ENCODE measurements at places on chromosomes 13 and 19. TPM values are rescaled to one million over a fixed set of nuclear protein-coding genes. Genes with fewer than 3 reads are reported as not detected.

GRCh38 chr19:5358173-5358800 lies 17.7 kb upstream of the PTPRS start:
- H3K4me1 ChIP-seq, result peaks cover 3% of the 10 kb centered on the region
- DNase-seq, result no peak
- H3K27me3 ChIP-seq, result peaks cover 16% of the 10 kb centered on the region
- no peak overlapping the region for H3K27ac ChIP-seq
- H3K4me3 ChIP-seq, result no peak overlapping the region

Gene ELSPBP1
- not detected for total RNA-seq

DNA sequence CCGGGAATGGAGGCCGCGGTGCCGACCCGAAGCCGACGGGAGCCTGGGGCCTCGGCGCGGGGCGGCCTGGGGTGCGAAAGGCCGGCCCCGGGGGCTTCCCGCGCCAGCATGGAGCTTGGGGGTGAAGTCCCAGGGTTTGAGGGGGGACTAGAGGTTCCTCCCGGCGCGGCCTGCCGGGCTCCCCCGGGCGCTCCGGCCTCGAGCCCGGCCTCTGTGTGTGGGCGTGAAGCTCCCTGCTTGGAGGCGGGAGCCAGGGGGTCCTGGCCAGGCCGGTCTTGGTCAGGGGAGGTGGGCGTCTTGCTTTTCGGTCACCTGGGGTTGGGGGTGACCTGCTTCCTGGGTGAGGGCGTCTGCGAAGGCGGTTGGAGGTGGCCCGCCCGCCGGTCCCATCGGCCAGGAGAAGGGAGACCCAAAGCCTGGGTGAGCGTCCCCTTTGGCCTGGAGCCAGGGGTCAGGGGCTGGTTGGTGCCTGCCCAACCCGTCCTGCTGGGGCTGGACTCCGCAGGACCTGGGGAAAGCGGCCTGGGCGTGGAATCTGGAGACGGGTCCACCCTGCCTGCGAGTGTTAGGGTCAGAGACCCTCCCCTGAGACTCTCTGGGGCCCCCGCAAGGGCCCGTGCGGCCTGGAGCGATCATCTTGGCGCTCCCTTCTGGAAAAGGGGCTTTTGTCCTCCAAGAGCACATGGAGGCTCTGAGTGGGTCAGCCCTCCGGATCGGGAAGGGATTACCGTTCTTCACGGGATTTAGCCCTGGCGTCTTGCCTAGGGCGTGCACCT lies 535 bp downstream of the BSG start:
- peaks cover 14% of the 10 kb centered on the region for H3K36me3 ChIP-seq
- peak overlapping the region; percentile 96 for H3K4me3 ChIP-seq
- peaks cover 16% of the 10 kb centered on the region for H3K27me3 ChIP-seq
- no peak for DNase-seq
- H3K27ac ChIP-seq, result peak overlapping the region; percentile 84

GRCh38 chr13:111620586-111620985 lies 300.1 kb downstream of the TEX29 start:
- H3K27ac ChIP-seq, result no peak overlapping the region
- peaks cover 4% of the 10 kb centered on the region for H3K4me1 ChIP-seq
- DNase-seq, result no peak
- H3K27me3 ChIP-seq, result no peaks in the 10 kb centered on the region
- H3K36me3 ChIP-seq, result no peaks in the 10 kb centered on the region

GRCh38 chr13:112060282-112060830 lies 6.6 kb upstream of the SOX1 start:
- H3K36me3 ChIP-seq, result peaks cover 2% of the 10 kb centered on the region
- H3K4me1 ChIP-seq, result peaks cover 38% of the 10 kb centered on the region
- no peak overlapping the region for H3K27ac ChIP-seq

- peaks cover 5% of the 10 kb centered on the region for H3K4me1 ChIP-seq
- H3K36me3 ChIP-seq, result peaks cover 3% of the 10 kb centered on the region
- H3K4me3 ChIP-seq, result no peak overlapping the region
- H3K27ac ChIP-seq, result no peak overlapping the region
These were observed 15.1 kb downstream of the NCR1 start for GRCh38 chr19:54921082-54921481.

Gene SYT3
- 1.4 TPM for total RNA-seq

DNA sequence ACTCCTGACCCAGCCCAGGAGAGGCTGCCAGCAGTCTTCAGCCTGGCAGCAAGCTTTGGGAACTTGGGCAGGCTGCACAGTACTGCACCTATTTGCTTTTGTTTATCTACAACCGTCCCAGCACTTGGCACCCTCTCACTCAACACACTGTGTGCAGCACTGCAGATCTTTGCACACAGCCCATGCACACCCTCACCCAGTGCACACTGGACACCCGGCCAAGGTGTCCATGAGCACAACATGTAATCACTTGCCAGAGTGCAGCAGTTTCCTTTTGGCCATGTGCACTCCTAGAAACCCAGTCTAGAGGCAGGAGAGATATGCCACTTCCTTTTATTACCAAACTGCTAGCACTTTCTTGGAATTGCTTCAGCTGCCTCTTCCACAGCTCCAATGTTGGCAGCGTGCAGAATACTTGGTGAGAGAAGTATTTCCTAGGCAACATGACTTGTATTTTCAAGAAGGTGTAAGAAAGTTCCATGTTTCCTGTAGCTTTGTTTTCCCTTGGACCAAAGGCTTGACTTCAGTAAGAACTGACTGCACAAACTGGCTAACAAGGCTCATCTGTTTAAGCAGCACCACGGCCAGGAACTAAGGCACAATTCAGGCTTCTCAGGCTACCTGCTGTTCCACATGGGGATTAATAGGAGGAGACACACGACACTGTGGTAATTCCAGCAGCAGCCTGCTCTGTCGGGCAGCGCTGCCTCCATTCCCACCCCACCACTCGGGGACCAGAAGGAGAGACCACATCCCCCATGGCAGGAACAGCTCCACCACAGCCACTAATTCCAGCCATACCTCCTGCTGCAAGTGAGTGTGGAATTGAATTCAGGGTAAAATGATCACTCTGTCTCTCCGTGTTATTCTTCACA lies 15.3 kb downstream of the ATP7B start:
- no peaks in the 10 kb centered on the region for H3K27me3 ChIP-seq
- no peaks in the 10 kb centered on the region for H3K36me3 ChIP-seq
- no peak for DNase-seq
- H3K4me3 ChIP-seq, result no peak overlapping the region

DNA sequence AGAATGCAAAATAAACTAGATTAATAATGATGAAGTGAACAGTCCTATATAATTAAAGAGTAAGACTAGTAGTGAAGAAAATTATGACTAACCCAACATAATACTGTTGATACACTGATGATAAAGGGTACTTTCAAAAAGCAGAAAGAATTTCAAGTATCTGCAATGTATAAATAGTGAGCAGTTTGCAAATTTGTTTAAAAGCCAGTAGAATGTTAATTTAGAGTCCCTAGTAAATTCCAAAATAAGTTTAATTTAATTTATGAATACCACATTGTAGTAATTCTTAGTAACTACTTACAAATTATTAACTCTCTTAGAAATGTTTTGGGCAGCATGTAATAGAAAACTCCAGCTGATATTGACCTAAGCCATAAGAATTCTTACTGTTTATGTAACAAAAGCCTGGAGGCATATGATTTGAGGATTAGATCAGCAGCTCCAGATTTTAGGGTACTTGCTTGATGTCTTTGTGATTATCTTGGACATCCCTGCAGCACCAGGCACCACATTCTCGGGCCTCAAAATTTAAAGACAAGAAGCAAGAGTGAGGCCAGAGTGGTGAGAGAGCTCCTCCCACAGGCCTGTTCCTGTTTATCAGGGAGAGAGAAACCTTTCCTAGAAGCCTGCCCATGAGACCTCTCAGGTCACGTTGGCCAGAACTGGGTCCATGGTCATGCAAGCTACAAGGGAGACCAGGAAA lies 67.6 kb upstream of the TDRD3 start:
- H3K27ac ChIP-seq, result no peak overlapping the region
- no peak overlapping the region for H3K4me3 ChIP-seq
- no peaks in the 10 kb centered on the region for H3K27me3 ChIP-seq
- peak; percentile 12 for DNase-seq
- no peaks in the 10 kb centered on the region for H3K36me3 ChIP-seq

Gene KCNN1
- total RNA-seq, result 6.2 TPM

Gene PSG2
- not detected for total RNA-seq

Gene ARHGAP33
- 109 TPM for total RNA-seq

- peaks cover 68% of the 10 kb centered on the region for H3K27me3 ChIP-seq
- H3K4me3 ChIP-seq, result peak overlapping the region; percentile 75
- no peaks in the 10 kb centered on the region for H3K36me3 ChIP-seq
- DNase-seq, result no peak
These were observed 2.4 kb downstream of the GADD45B start for GRCh38 chr19:2478278-2478755.

GRCh38 chr13:77820431-77821149 lies 98.0 kb downstream of the EDNRB start:
- DNase-seq, result no peak
- no peak overlapping the region for H3K27ac ChIP-seq
- H3K4me1 ChIP-seq, result no peaks in the 10 kb centered on the region

DNA sequence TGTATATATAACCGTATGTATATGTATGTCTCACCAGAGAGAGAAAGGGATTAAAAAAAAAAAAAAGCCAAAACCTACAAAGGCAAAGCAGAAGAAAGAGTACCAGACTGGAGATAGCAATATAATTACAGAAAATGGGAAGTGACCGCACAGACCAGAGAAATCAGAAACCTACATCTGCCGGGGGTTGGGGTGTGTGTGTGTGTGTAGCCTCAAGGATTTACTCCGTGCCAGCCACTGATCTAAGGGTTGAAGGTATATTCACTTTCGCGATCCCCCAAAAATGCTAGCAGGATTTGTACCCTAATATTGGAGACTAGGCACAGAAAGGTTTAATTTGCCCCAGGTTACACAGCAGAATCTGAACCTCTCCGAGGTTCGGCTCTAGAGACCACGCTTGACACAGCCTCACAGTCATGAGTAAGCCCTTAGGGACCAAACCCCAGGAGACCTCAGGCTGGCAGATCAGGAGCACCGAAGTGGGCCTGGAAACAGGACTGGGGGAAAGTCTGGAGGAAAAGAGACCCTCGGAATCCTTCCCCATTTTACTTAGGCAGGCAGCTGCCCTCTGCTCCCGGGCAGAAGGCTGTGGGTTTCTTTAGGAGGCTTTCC lies 14.8 kb downstream of the ARL11 start:
- H3K27me3 ChIP-seq, result no peaks in the 10 kb centered on the region
- H3K4me1 ChIP-seq, result peaks cover 3% of the 10 kb centered on the region
- DNase-seq, result no peak
- H3K4me3 ChIP-seq, result no peak overlapping the region

Gene COG6
- total RNA-seq, result 26.3 TPM

Gene ZNF665
- total RNA-seq, result 8.2 TPM

DNA sequence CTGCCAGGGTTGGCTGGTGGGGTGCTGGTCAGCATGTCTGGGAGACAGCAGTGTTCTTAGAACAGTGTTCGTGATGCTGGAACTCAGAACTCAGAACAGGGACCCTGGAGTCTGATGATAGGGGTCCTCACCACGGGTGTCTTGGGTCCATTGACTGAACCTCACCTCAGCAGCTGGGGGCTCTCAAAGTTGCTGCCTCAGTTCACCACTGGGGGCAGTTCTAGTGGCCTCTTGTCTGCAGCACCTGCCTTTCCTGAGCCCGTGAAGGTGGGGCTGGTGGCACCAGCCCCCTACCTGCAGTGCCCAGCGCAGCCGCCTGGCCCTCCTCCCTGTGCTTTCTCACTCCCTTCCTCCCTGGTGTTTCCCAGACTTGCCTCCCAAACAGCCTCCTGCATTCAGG lies 28.5 kb downstream of the SAFB start:
- DNase-seq, result no peak
- peaks cover 36% of the 10 kb centered on the region for H3K36me3 ChIP-seq
- H3K27ac ChIP-seq, result no peak overlapping the region
- no peaks in the 10 kb centered on the region for H3K27me3 ChIP-seq

Gene KLHL1
- total RNA-seq, result 0.23 TPM

Gene CEACAM20
- not detected for total RNA-seq

DNA sequence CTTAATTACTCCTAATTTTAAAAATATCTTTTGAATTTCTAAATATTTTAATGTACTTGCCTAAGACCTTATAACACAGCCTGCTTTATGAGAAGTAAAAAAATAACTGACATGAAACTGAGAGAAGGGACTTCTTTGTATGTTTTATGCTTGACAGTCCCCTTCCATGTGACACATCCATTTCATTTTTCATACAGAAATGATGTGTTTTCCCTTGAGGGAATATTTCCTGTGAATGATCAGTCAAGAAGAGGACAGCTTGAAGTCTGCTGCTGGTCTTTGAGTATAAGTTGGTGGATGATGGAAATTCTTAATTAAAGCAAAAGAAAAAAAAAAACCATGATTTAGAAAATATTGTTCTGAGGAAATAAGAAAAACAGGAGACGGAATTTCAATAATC lies 230.4 kb upstream of the KLHL1 start:
- no peak overlapping the region for H3K4me3 ChIP-seq
- H3K27me3 ChIP-seq, result no peaks in the 10 kb centered on the region
- H3K36me3 ChIP-seq, result no peaks in the 10 kb centered on the region
- H3K4me1 ChIP-seq, result no peaks in the 10 kb centered on the region
- DNase-seq, result no peak
- H3K27ac ChIP-seq, result no peak overlapping the region

Gene ICAM4
- not detected for total RNA-seq

Gene IGFL3
- not detected for total RNA-seq

Data from neural crest cell (in vitro differentiated cells).